CD4-positive, alpha-beta T cell treated with Interleukin-1 beta for 1 hour (primary cell): ENCODE measurements at places on chromosomes 1 and 21.
A peak's percentile ranks its signal among the peaks of the same experiment; 100 is the strongest.

GRCh38 chr1:56515898-56516538 lies 63.3 kb downstream of the PLPP3 start:
- no peak for DNase-seq

DNA sequence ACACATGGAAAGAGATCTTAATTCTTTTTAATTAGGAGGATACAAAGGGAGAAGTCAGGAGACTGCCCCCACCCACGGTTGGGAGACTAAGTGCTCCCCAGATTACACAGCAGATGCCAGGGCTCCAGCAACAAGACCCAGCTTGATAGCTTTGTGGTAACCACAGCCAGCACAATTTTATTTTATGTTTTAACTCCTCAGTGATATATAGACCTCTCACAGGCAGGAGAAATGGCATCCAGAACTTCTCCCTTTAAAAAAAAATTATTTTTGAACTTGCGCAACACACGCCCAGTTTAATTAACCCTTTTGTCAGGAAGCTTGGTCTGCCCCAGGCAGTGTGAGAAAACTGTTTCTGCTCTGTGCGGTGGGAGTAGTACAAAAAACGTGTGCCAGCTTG lies 62.6 kb upstream of the ACOT11 start:
- no peak for DNase-seq

GRCh38 chr1:179702946-179703539 lies 40.0 kb upstream of the FAM163A start:
- DNase-seq: no peak

GRCh38 chr1:42690477-42691156 lies 8.4 kb downstream of the YBX1 start:
- peak; percentile 11 for DNase-seq

DNA sequence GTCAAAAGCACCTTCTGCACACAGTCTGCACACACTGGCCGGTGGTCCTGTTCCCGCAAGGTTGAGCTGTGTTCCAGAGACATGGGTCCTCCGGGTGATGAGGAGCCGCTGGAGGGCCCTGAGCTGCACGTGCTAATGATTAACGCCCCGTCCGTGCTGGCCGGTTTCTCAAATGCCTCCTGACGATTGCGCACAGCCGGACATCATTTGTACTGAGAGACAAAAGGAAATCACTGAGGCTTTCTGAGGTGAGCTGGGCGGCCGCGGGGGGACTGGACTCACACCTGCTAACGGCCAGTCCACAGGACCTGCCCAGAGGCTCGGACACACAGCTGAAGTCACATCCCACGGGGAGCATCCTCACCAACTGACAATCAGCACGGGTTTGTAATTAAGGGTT lies 29.2 kb downstream of the POFUT2 start:
- DNase-seq: no peak

DNA sequence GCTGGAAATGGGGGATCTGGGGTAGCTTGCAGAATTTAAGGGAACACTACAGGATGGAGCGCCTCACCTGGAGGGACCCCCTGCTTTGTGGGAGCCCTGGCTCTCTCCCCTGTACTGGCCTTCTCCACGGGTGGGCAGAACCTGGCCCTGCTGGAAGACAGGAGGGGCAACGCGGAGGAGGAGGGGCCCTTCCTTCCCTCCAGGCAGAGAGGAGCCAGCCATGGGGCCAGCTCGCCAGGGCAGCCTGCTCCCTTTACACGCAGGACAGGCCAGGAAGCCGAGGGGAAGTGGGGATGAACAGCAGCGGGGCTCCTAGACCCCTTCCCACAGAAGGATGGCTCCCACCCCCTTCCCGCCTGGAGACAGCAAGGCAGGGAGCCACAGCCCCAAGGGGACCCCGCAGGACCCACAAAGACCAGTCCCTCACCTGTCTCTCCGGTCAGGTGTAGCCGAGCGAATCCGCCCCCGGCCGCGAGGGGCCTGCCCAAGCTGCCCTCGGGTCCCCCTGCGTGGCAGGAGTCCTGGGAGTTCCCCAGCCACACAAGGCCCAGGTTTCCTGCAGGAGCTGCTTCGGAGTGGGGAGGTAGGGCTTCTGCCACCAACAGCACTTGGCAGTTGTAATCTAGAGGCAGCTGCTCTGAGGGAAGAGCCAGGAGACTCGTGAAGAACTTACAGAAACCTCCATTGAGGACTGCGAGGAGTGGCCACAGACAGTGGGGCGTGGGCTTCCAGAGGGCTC lies 1.6 kb upstream of the SLC19A1 start:
- no peak for DNase-seq
